Stimulated activated CD8-positive, alpha-beta memory T cell treated with anti-CD3 and anti-CD28 coated beads, Interleukin-15, amount 100 ng/mL, for 48 hours (primary cell): ENCODE measurements at places on chromosomes 1 and 21.
A peak's percentile ranks its signal among the peaks of the same experiment; 100 is the strongest.

DNA sequence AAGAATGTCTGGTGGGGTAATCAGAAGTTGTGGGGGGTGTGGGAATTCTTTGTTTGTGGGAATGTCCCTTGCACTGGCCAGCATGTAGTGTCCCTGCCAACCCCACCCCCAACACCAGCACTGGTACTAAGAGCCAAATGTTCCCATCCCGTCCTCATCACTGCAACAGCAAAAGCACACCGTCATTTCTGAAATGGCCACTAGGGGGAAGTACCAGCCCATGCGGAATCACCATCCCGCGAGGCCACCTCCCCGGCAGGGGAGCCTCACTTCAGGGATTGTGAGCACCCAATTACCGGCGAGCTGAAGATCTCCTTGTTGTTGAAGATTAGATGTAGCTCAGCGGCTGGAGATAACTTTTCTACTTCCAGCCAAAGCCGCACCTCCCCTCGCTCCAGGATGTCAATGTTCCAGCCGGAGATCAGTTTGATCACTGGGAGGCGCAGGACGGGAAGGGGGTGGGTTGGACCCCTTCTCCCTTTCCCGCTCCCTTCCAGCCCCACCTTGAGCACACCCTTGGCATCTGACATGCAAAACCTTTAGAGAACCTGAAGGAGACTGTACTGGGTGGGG lies 41.0 kb downstream of the MYOM3 start:
- DNase-seq = peak; percentile 57

GRCh38 chr1:154760469-154760933 lies 109.6 kb downstream of the KCNN3 start:
- peak; percentile 67 for DNase-seq

- no peak for DNase-seq
These were observed 10.0 kb upstream of the KCNAB2 start for GRCh38 chr1:6035719-6036118.

DNA sequence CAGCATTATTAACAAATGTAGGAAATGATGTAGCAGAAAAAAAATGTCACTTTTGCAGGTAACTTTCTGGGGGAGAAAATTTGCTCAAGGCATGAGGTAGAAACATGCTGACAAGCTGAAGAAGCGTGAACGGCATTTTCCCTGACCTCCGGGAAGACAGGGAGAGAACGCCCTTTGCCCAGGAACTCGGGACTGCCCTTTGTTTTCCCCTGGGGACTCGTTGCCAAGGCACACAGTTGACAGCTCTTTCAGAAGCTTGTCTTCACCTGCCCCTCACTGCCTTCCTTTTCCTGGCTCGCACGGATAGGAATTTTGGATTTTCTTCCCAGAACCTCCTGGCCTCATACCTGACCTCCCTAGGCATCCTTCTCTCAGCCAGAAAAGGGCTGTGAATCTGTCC lies 52.7 kb upstream of the COA6 start:
- no peak for DNase-seq

DNA sequence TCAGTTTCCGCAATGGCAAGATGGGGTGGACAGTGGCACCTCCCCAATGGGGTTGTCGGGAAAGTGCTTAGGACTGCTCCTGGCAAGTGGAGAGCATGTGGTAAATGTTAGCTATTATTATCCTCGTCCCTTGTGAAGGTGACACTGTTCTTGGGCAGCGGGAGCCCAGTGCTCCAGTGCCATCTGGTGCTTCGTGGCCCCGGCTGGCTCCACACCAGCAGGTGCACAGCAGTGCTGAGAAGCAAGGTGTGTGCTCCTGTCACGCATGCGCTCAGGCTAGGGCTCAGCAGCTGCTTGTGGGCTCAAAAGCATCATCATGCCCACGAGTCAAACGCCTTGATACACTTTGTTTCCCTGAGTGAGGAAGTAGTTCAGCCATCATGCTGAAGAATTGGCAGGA lies 24.9 kb upstream of the KCNC4 start:
- no peak for DNase-seq
